ENCODE measurements at places on chromosomes 4 and X.

DNA sequence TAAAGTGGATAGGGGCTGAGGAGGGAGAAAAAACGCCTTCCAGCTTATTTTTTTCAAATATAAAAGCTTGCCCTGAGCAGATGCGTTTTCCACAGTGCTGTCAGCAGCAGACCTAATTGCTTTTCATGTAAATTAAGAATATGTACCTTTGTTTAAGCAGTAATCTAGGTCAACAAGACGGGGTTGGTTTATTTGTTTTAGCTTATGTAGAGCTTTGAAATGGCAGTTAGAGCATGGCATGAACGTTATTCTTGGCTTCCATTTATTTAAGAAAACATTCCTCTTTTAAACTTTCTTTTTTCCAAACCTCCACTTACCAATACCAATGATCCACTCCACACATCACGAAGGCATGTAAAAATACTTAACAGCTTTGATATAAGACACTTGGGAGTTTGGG, 220.3 kb upstream of the TENM3 start:
- DNase-seq, result no peak

DNA sequence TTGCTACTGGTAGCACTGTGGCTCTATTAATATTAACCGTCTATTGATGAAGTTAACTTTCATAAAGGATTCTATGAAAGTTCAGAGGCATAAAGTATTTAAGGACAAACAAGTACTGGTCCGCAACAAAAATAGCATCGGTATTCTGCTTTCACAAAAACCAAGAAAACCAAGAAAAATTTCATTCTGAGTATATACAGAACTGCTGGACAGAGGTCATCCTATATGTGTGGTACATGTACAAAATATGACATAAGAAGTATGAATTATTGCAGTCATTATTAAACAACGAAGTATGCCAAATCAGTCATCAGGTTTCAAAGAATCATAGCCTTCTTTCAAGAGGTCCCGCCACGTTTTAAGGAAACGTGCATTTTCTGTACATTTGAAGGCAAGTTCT, 2.4 kb downstream of the C4orf46 start:
- DNase-seq, result no peak

DNA sequence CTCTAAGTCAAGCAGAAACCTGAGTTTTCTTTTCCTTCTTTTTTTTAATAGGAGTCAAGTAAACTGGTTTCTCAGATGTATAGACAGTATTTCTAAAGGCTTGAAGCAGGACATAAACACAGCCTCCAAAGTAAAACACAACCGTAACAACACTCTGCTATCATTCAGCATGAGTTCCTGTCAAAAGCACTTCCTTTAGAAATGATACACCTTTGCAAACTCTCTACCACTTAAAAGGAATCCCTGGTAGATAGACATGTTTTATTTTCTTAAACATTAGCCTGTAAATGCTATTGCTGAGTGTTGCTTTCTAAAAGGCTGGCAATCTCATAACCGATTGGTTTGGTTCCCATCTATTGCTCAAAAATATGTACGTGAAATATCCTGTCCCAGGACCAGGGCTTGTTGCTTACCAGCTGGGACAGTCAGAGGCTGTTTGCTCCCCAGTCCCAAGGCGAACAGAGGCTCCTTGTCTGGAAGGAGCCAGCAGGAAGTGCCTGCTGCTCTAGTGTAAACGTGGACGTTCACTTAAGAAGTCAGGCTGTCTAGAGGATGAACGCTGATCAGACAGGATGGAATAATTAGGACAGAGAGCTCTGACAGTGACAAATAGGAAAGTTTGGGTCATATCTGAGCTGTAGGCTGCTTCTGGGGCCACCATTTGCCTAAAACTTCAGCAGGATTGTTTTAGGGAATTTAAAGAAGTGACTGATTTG, 173.9 kb upstream of the KLF3 start:
- peak; percentile 36 for DNase-seq

- DNase-seq, result no peak
These were observed 45.7 kb downstream of the ARHGAP10 start for GRCh38 chr4:147777456-147778091.

- peak; percentile 89 for DNase-seq
These were observed 2.3 kb downstream of the S100P start for GRCh38 chr4:6695660-6696610.

GRCh38 chr4:183499389-183499788, 5.5 kb upstream of the ING2 start:
- no peak for DNase-seq

Measured in CD4-positive, alpha-beta memory T cell (primary cell).